M059J (cell line): ENCODE measurements at places on chromosomes 1 and 21. TPM values are rescaled to one million over a fixed set of nuclear protein-coding genes. Genes with fewer than 3 reads are reported as not detected.

- DNase-seq = no peak
These were observed 32.5 kb upstream of the SLC44A3 start for GRCh38 chr1:94787691-94788090.

DNA sequence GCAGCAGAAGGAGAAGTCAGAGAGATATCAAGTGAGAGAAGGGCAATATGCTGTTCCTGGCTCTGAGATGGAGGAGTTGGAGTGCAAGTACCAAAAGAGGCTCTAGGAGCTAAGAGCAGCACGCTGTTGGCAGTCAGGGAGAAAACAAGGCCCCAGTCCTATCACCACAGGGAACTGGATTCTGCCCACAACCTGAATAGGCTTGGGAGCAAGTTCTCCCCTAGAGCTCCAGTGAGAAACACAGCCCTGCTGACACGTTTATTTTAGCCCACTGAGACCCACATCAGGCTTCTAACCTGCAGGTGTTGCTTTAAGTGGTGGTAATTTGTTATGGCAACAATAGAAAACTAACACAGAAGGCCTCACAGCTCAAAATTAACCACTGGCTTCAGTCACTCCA lies 31.8 kb upstream of the ZNF644 start:
- no peak for DNase-seq

GRCh38 chr1:113191579-113192076 lies 118.6 kb downstream of the LRIG2 start:
- DNase-seq = peak; percentile 44

Gene GABRD
- total RNA-seq = not detected in 2 replicates

Gene CYP4Z1
- total RNA-seq = not detected in 2 replicates
